ENCODE measurements at places on chromosomes 4 and X. TPM values are rescaled to one million over a fixed set of nuclear protein-coding genes. Genes with fewer than 3 reads are reported as not detected.

- no peaks in the 10 kb centered on the region for H3K4me1 ChIP-seq
- no peak overlapping the region for H3K4me3 ChIP-seq
- no peak overlapping the region for H3K27ac ChIP-seq
- no peak for DNase-seq
- no peaks in the 10 kb centered on the region for H3K27me3 ChIP-seq
These were observed 51.0 kb upstream of the NHSL2 start for GRCh38 chrX:71859637-71860036.

- no peak overlapping the region for H3K27ac ChIP-seq
- H3K4me3 ChIP-seq: no peak overlapping the region
- no peaks in the 10 kb centered on the region for H3K36me3 ChIP-seq
- H3K27me3 ChIP-seq: no peaks in the 10 kb centered on the region
- H3K4me1 ChIP-seq: no peaks in the 10 kb centered on the region
These were observed 433.8 kb downstream of the NAF1 start for GRCh38 chr4:162732876-162733275.

DNA sequence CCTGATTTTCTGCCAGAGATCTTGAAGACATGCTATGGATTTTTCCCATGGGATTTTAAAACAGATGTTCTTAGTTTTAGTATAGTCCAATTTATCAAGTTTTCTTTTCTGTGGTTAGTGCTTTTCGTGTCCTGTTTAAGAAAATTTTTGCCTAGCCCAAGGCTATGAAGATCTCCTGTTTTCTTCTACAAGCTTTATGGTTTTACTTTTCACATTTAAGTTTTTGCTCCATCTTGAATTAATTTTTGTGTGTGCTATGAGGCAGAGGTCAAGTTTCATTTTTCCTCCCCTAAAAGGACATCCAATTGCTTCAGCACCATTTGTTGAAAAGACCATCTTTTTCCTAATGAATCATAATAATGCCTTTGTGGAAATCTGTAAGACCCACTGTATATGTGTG lies 65.6 kb downstream of the POLR2B start:
- H3K27me3 ChIP-seq: peaks cover 4% of the 10 kb centered on the region
- no peaks in the 10 kb centered on the region for H3K4me1 ChIP-seq
- peak overlapping the region; percentile 23 for H3K27ac ChIP-seq
- DNase-seq: no peak
- H3K4me3 ChIP-seq: no peak overlapping the region

- H3K27ac ChIP-seq: no peak overlapping the region
- no peak for DNase-seq
- no peaks in the 10 kb centered on the region for H3K4me1 ChIP-seq
These were observed 21.3 kb upstream of the SFRP2 start for GRCh38 chr4:153809916-153810810.

GRCh38 chr4:4937926-4938325 lies 78.5 kb downstream of the MSX1 start:
- no peak overlapping the region for H3K4me3 ChIP-seq
- no peaks in the 10 kb centered on the region for H3K4me1 ChIP-seq
- DNase-seq: no peak
- no peak overlapping the region for H3K27ac ChIP-seq
- H3K27me3 ChIP-seq: no peaks in the 10 kb centered on the region

DNA sequence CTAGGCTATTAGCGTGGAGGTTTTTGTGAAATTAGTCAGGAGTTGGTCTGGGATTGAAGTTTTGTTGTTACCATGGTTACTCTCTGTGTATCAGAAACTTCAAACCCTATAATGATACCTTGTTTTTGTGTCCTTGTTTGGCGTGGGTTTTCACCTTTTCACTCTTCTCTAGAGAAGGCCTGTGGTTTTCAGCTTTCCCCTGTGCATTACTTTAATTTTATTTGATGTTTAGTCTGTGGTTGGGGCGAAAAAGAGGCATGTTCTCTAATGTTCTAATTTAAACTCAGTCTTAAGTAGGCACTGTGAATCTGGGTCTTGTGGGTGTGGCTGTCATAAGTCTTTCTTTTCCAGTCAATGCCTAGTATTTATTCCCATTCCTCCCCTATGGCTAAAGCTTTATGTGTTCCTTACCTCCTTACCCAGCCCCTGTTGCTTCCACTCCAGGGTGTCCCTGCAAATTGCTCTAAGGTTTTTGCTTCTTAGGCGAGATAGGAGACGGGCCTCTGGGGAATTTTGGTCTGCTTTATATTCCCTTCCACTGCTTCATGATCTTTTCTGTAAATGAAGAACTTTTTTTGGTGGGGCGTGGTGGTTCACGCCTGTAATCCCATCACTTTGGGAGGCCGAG lies 326.3 kb upstream of the ZCCHC13 start:
- no peaks in the 10 kb centered on the region for H3K4me1 ChIP-seq
- H3K27ac ChIP-seq: no peak overlapping the region
- H3K27me3 ChIP-seq: no peaks in the 10 kb centered on the region
- no peak overlapping the region for H3K4me3 ChIP-seq

- H3K4me1 ChIP-seq: no peaks in the 10 kb centered on the region
- H3K36me3 ChIP-seq: no peaks in the 10 kb centered on the region
- H3K4me3 ChIP-seq: no peak overlapping the region
- peak; percentile 85 for DNase-seq
These were observed 160.3 kb downstream of the OR13H1 start for GRCh38 chrX:131704136-131704695.

- DNase-seq: no peak
- no peaks in the 10 kb centered on the region for H3K27me3 ChIP-seq
- H3K4me3 ChIP-seq: no peak overlapping the region
- H3K4me1 ChIP-seq: no peaks in the 10 kb centered on the region
- no peaks in the 10 kb centered on the region for H3K36me3 ChIP-seq
These were observed 2209.9 kb downstream of the PCDH7 start for GRCh38 chr4:32929796-32930699.

DNA sequence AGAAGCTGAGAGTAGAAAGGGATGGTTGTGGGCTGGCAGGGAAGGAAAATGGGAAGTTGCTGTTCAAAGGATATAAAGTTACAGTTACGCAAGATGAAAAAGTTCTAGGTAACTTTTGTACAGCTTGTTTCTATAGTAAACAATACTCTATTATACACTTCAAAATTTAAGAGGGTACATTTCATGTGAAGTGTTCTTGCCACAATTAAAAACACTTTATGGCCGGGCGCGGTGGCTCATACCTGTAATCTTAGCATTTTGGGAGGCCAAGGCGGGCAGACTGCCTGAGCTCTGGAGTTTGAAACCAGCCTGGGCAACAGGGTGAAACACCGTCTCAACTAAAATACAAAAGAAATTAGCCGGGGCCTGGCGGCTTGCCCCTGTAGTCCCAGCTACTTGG lies 623.6 kb downstream of the STIM2 start:
- no peaks in the 10 kb centered on the region for H3K36me3 ChIP-seq
- no peaks in the 10 kb centered on the region for H3K27me3 ChIP-seq
- no peaks in the 10 kb centered on the region for H3K4me1 ChIP-seq

DNA sequence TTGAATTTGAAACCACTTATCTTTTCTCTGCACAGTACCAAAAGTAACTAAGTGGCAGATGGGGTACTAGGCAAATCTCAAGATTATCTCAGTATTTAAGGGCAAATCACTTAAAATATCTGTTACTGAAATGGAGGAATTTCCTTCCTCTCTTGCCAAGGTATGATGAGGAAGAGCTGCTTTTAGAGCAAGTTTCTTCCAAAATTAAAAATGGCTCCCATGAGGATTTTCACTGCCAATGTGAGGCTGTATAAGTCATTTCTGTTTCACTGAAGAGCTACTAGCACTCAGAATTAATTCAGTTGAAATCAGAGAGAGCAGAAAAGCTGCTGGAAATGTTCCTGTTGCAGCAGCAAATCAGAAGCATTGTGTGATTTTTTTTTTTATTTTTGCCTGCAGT lies 43.4 kb downstream of the GABRB1 start:
- H3K4me1 ChIP-seq: no peaks in the 10 kb centered on the region
- H3K27me3 ChIP-seq: no peaks in the 10 kb centered on the region
- no peaks in the 10 kb centered on the region for H3K36me3 ChIP-seq
- no peak for DNase-seq
- H3K4me3 ChIP-seq: no peak overlapping the region
- H3K27ac ChIP-seq: no peak overlapping the region

- no peaks in the 10 kb centered on the region for H3K36me3 ChIP-seq
- H3K27ac ChIP-seq: no peak overlapping the region
- peak; percentile 16 for DNase-seq
- H3K4me1 ChIP-seq: no peaks in the 10 kb centered on the region
These were observed 34.4 kb upstream of the CDKL5 start for GRCh38 chrX:18390941-18391538.

DNA sequence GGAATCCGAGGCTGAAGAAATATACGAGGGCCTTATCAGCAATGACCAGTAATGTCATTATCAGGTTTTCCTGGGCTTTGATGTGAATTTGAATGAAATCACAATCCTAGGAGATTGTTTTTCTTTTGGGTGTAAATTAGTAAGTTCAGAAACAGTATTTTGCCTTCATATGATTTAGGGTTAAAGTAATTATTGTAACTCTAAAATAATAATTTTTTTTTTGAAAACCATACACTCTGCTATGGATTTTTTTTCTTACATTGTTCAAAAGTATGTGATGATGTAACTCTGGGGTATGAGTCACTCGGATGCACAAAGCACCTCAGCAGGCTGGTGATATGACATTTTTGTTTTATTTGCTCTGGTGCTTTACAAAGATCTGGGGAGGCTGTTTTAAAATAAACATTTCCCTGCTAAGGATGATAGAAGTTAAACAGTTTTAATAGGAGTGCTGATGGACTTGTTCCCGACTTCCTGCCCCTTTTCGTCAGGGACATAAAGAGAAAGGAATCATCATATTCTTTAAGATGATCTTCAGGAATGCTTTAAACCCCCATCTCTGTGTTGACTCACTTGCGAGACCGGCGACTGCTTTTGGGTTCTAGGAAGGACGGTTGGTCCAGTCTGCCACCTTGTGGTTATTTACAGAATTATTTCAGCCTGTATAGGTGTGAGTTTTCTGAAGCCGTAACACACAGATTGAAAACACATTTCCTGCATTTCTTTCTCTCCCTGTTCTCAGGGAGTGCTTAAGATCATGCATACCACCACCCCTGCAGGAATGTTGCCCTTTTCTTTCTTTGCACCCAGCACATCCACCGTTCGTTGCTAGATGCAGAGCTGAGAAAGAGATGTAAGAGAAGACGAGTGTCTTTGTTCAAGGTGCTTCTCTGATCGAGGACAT lies 72.5 kb downstream of the RAPGEF2 start:
- no peaks in the 10 kb centered on the region for H3K36me3 ChIP-seq
- no peak overlapping the region for H3K4me3 ChIP-seq
- H3K4me1 ChIP-seq: no peaks in the 10 kb centered on the region
- DNase-seq: peak; percentile 66

DNA sequence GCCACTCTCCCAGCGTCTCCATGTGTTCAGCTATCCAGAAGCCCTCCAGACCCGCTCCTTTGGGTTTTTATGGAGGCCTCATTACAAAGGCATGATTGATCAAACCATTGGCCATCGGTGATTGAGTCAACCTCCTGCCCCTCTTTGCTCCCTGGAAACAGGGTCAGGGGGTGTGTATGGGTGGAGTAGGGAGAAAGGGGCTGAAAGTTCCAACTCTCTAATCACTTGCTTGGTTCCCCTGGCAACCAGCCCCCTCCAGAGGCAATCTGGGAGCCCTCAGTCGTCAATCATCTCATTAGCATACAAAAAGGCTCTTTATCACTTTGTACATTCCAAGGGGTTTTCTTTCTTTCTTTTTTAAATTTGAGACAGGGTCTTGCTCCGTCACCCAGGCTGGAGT lies 2.3 kb downstream of the TRIM2 start:
- H3K36me3 ChIP-seq: peaks cover 15% of the 10 kb centered on the region
- H3K27me3 ChIP-seq: no peaks in the 10 kb centered on the region
- H3K4me1 ChIP-seq: peaks cover 37% of the 10 kb centered on the region
- H3K4me3 ChIP-seq: peak overlapping the region; percentile 49

DNA sequence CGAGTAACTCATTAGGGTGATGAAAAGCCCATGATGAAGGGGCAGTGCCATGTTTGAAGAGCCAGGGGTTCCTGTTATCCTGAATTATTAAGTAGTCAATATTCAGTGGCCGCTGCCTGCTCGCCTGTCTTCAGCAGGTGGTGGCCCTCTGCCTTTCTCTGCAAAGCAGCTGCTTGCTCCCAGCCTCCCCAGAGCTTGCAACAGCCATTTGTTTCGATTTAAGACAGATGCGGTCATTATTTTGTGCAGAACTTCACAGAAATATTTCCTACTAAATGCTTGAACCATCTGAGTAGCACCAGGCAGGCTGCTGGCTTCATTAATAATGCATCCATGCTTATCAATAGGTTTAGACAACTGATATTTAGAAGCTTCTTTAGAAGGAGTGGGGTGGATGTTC lies 104.3 kb upstream of the TTC29 start:
- H3K4me1 ChIP-seq: no peaks in the 10 kb centered on the region
- DNase-seq: no peak
- no peaks in the 10 kb centered on the region for H3K36me3 ChIP-seq
- no peaks in the 10 kb centered on the region for H3K27me3 ChIP-seq
- no peak overlapping the region for H3K27ac ChIP-seq
- no peak overlapping the region for H3K4me3 ChIP-seq

- H3K4me3 ChIP-seq: no peak overlapping the region
- H3K27ac ChIP-seq: no peak overlapping the region
- no peaks in the 10 kb centered on the region for H3K36me3 ChIP-seq
- H3K27me3 ChIP-seq: no peaks in the 10 kb centered on the region
These were observed 310.3 kb downstream of the EVC2 start for GRCh38 chr4:5398056-5398455.

DNA sequence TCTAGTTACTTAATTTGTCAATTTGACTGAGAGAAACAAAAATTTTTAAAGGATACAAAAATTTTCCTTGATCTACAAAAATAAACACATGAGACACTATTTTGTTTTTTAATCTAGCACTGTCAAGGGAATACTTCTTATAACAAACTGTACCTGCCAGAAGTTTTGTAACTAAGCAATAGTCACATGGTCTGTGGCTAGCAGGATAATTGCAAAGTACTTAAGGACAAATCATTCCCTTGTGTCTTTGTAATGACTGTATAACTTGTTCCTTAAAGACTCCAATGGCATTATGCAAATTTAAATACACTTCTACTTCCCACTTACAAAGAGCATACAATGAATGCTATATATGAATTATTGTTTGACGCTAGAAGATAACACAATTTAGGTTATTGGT lies 25.1 kb upstream of the ANK2 start:
- no peaks in the 10 kb centered on the region for H3K36me3 ChIP-seq
- peaks cover 2% of the 10 kb centered on the region for H3K27me3 ChIP-seq
- no peak overlapping the region for H3K27ac ChIP-seq
- H3K4me1 ChIP-seq: no peaks in the 10 kb centered on the region

DNA sequence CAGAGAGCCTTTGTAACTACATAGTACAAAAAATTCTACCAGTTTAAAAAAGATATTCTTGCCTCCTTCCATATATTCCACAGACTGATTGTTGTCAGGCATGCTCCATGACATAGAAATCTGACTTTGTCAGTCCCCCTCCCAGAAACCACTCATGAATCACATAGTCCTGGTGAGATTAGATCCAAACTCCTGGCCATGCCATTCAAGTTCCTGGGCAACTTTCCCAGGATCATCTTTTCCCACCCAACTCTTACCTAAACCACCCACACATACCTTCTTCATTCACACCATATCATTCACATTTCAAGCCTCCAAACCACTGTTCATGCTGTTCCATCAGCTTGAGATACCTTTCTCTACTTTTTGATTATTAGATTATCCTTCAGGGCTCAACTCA lies 46.4 kb downstream of the SLC16A2 start:
- H3K4me3 ChIP-seq: no peak overlapping the region
- H3K4me1 ChIP-seq: no peaks in the 10 kb centered on the region
- H3K27ac ChIP-seq: no peak overlapping the region
- no peak for DNase-seq
- no peaks in the 10 kb centered on the region for H3K27me3 ChIP-seq
- no peaks in the 10 kb centered on the region for H3K36me3 ChIP-seq

Gene NXF2
- not detected for polyA plus RNA-seq

Gene CRLF2
- not detected for polyA plus RNA-seq

Gene PDLIM5
- 108 TPM for polyA plus RNA-seq

Gene CXCL5
- polyA plus RNA-seq: 0.30 TPM

Gene TEX11
- 0.09 TPM for polyA plus RNA-seq

Gene OCRL
- 23.6 TPM for polyA plus RNA-seq

Gene NHS
- 6.6 TPM for polyA plus RNA-seq

Gene PNCK
- polyA plus RNA-seq: 128 TPM

Gene NOX1
- 1.8 TPM for polyA plus RNA-seq
